ENCODE measurements at places on chromosomes 11 and 22.

- DNase-seq = no peak
Measured at GRCh38 chr11:31822927-31823643, 12.0 kb upstream of the PAX6 start.

GRCh38 chr11:132876239-132876638, 656.1 kb downstream of the OPCML start:
- no peak for DNase-seq

DNA sequence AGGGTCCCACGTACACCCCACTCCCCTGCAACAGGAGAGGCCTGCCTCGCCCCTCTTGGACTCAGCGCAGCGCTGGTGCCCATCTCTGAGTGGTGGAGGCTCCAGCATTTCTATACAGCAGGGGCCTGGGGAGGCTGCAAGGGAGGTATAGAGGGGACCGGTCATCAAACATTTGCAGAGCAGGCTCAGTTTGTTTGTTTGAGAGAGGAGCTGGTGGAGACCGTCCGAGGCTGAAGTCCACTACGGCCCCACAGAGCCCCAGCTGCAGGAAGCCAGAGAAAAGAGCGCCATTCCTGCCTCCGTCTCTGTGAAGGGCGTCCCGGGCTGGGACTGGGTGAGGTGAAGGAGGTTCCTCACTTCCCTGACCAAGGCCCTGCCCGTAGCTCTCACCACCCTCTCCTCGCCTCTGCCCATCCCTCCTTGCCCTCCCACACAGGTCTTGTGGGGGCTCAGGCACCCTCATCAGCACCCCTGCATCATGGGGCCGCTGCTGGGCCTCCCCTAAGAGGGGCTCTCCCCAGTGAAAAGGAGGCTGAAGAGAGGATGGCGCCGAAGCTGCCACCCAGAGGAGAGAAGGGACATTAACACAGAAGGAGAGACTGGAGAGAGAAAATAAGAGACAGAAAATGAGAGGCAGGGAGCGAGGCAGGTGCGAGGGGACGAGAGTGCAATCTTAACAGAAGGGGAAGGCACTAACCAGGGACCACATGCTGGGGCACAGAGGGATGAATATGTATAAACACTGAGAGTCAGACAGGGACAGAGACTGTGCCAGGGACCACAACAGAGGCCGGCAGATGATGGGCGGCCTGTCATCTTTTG, 24.5 kb downstream of the RPUSD4 start:
- DNase-seq = no peak

GRCh38 chr11:32659672-32660071, 76.0 kb downstream of the EIF3M start:
- DNase-seq = peak; percentile 14

GRCh38 chr22:21041937-21042336, 3.8 kb upstream of the LRRC74B start:
- DNase-seq = peak; percentile 19

GRCh38 chr22:19579880-19580279, 55.7 kb upstream of the CLDN5 start:
- no peak for DNase-seq

DNA sequence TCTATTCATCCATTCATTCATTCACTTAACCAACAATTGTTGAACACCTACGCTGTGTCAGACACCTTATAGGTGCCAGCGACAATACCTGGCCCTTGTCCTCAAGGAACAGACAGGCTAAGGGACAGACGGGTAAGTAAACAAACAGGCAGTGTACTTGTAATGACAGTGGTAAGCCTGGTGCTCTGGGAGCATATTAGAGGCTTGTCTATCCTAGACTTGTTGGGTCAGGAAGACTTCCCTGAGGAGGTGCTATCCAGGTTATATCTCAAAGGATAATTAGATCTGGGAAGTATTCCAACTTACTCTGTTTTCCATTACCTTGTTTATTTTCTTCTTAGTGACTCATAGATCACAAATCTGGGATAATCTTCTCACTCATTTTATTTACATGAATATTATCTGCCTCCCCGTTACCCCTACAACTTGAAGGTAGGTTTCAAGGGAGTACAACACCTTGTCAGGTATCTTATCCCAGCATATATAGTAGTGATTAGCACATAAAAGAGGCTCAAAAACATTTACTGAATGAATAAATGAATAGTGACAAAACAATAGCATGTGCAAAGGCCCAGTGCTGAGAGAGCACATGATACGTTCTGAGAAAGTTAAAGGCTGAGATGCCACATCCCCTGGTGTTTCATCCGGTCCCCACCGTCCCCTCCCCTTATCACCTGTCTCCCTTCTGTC, 75.3 kb upstream of the NCAM1 start:
- no peak for DNase-seq

GRCh38 chr11:47773882-47774281, 6.7 kb upstream of the FNBP4 start:
- DNase-seq = no peak

GRCh38 chr11:97019754-97020153, 629.9 kb downstream of the JRKL start:
- DNase-seq = no peak

- peak; percentile 21 for DNase-seq
Measured at GRCh38 chr22:35258191-35258988, 1.1 kb downstream of the HMGXB4 start.

GRCh38 chr11:33658195-33658900, 42.3 kb downstream of the C11orf91 start:
- no peak for DNase-seq

- DNase-seq = peak; percentile 19
Measured at GRCh38 chr22:31861226-31861840, 83.0 kb upstream of the YWHAH start.

- DNase-seq = no peak
Measured at GRCh38 chr11:91792779-91793262, 431.8 kb upstream of the FAT3 start.

GRCh38 chr22:24420072-24420976, 7.1 kb upstream of the ADORA2A start:
- DNase-seq = no peak

DNA sequence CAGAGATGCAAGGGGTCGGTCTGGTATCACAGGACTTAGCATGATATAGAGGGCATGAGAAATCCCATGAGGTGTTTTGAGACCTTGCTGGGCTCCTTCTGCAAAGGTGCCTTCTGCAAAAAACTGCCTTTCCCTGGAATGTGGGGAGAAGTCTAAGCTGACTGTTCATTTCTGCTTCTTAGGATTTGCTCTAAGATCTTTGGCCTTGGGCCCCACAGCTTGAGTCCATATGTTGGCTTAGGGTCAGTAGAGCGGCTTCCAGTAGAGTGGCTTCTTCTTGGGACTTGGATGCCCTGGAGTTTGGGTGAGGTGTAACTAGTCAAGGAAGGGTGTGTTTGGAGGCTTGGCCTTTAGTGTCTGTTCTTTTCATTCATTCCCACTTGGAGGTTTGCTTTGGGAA, 37.0 kb downstream of the AMPD3 start:
- no peak for DNase-seq

GRCh38 chr22:38725900-38726655, 20.3 kb downstream of the GTPBP1 start:
- DNase-seq = no peak

DNA sequence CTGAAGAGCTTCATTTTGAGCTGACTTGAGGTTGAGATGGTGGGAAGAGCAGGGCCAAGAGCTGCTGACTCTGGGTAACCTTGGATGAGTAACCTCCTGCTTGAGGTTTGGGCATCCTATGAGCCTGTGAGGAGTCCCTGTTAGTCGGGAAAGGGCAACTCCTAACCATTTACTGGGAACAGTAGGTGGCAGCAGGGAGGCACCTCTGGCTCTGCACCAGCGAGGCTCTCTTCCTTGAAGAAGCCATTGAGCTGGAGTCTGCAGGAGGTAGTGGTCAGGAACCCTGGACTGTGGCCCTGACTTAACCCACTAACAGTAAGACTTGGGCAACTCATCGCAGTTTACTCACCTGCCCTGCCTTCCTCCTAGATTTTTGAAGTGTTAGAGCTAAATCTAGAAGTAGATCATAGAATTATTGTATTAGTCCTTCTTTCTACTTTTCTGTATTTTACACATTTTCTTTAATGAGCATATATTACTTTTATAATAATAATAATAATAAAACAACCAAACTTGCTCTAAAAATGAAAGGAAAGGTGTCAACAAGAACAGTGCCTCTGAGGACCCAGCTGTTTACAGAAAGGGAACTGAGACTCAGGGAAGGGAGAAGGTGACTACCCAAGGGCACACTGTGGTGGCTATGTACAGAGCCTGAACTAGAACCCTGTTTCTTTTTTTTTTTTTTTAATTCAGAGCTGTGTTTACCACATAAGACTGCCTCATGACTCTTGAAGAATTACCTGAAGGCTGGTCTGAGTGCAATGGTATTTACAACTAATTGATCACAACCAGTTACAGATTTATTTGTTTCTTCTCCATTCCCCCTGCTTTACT, 47.5 kb downstream of the MEI1 start:
- DNase-seq = peak; percentile 92

- no peak for DNase-seq
Measured at GRCh38 chr22:37345863-37346504, 63.7 kb downstream of the CYTH4 start.

GRCh38 chr11:3904228-3904627, 48.8 kb downstream of the STIM1 start:
- DNase-seq = no peak

- DNase-seq = no peak
Measured at GRCh38 chr11:126231725-126232459, 20.3 kb downstream of the FAM118B start.

- no peak for DNase-seq
Measured at GRCh38 chr11:130043575-130043974, 26.1 kb upstream of the APLP2 start.

DNA sequence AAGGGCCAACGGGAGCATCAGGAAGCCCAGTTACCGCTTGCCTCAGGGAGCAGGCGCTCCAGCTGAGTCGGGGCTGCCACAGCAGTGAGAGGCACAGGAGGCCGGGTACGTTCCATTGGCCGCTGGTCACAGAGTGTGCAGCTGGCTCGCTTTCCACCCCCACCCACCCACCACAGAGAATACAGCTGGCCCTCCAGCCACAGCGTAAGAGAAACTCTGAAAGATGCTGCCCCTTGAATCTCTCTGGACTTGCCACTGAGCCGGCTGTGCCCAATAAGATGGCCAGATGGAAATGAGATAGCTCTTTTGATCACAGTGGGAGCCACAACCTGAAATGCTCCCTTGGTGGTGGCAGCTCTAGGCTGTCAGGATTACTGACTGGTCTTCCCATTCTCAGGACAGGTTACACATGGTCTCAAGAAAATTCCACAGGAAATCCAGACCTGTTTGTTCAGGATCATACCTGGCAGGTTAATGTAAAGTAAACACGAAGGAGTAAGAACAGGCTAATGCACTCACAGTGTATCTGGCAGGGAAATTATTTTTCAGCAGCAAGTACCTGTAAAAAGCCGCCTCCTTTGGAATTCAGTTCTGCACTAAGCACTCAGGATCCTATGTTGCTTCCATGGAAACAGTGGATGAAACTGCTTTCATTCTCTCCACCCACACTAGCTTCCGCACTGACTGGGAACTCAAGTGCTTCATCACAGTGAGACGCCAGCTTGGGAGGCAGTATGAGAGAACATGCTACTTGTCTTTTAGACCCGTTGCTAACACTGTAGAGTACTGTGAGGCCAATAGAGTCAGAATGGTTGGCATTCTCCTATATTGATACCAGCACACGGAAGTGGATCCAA, 16.5 kb downstream of the SIAE start:
- DNase-seq = no peak

DNA sequence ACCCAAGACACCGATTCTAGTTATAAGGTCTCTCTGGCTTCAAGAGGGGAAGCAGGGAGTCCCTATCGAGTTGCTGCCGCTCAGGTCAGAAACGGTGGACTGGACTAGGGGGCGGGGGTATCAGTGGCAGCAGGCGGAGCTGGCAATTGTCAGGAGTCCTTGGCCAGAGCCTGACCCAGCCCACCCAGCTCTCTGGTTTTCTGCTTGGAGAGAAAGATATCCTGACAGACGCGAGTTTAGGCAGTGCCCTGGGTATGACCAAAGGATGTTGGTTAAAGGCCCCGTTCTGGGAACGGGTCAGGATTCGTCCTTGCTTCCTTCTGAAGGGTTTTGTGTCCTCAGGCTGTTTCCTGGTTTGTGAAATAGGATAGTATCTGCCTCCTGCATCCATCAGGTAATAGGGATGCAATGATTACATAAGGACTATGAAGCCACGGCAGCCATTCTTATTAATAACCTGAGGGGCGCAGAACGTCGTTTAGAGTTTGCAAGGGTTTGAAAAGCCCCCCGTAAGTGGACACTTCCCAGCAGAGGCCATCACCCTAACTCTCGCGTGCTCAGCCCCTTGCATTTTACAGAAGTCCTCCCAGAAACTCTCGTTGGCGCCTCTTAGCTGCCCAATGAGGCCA, 700 bp upstream of the DEPDC5 start:
- no peak for DNase-seq

DNA sequence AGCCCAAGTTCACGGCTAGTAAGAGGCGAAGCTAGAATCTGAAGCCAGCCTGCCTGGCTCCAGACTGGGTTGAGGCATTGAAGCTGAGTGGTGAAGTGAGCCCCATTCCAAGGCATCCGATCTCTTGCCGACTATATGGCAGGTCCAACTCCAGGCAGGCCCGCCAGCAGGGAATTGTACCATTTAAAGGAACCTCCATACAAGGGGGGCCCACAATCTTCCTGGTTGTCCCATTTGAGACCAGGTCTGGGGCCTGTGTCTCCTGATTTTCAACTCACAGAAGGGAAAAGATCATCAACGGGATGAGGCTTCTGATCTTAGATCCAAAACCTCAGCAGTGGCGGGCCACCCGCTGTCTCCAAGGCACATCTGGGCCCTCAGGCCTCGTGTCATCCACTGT, 4.1 kb downstream of the SCN2B start:
- DNase-seq = no peak

GRCh38 chr11:15501566-15501965, 386.8 kb downstream of the INSC start:
- no peak for DNase-seq

DNA sequence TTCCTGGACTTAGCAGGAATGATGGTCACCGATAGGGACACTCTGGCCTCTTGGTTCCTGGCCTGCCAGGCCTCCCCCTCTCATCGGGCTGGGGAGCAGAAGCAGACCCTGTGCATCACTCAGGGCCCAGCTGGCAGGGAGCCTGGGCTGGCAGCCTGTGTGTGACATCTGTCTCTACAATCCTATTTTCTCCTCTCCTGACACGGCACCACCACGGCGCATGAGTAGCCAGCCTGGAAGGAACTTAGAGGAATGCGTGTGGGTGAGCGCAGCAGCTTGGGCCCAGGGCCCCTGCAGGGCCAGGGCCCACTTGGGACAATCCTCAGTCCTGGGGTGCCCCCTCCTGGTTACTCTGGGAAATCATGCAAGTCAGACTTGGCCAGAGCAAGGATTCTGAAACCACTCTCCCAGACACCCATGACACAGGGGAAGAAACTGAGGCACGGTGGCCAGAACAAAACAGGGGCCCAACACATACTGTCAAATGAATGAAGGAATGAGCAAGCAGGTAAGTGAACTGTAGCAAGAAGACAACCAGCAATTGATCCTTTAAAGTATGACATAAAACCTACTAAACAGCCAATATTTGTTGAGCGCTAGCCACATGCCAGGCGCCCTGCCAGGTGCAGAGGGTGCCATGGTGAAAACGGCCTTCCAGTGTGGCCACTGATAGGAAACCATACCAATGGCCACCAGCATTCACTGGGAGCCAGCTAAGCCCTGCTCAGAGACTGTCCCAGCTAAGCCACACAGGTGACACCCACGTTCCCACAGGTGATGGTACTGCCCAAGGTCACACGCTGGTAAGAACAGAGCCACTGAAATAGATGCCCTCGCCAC, 13.3 kb downstream of the RSPH14 start:
- peak; percentile 69 for DNase-seq

All from RKO (cell line).